Activated naive CD4-positive, alpha-beta T cell treated with Interleukin-2 at 50 U/mL for 16 hours (primary cell): ENCODE measurements at places on chromosomes 1 and 21.

DNA sequence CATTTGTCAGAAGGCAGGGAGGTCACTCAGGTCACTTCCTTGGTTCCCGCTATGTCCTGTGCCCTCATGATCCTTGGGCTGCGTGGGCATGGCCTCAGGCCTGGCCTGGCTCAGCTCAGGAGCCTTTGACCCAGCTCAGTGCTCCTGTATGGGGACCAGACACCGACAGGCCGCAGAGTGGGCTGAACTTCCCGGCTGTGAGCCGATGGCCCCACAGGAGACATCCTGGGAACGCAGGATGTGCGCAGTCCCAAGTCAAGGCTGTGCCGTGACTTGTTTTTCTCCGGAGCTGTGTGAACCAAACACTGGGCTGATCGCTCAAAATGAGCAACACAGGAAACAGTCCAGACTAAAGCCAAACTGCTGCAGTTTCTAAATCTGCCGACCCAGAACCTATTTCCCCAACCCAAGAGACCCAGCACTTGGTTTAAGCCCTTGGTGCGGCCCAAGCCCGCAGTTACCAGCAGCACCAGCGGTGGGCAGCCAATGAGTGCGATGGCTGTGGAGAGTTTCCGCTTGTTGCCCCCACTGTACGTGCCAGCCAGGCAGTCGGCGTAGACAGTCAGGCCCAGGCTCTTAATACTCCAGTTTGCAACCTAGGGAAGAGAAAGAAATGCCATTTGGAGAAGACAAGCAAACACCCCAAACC, 92.3 kb upstream of the GCLM start:
- DNase-seq = no peak

- DNase-seq = no peak
Observed at GRCh38 chr21:33020558-33021100, 5.1 kb upstream of the OLIG2 start.

DNA sequence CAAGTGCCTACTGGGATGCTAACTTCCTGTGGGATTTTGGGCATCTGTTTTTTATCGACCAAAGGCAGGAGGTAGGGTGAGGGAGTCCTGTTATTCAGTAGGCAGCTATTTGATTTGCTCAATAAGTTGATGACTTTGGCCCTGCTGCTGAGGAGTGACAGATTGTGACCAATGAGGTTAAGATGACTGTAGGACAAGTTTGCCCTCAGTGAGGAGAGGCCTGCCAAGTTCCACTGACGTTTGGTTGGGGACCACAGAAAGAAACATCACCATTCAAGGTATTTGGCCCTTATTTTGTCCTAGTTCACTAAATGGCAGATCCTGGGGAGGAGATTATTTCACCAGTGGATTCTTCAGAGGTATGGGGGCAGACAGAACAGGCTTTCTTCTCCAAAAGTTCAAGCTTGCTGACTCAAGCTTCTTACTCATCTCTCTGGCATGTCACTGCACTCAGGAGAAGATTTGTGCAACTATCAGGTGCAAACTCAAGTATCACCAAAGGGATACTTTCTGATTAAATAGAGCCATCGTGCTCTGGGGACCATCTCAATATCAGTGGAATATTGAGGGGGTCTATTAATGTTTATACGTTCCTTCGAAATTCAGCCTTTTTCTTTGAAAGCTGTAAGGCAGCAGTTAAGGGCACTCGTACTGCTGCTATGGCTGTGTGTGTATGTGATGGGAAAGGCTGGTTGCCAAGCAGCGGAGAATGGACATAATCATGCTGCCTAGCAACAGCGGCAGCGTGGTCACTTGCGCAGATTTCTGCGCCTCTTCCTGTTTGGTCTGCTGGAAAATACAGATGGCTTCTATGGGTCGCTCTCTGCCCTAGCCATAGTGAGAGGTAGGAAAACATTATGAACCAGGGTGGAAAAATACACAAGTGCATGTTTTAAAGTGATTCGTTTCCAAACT, 78.7 kb downstream of the PBX1 start:
- no peak for DNase-seq

DNA sequence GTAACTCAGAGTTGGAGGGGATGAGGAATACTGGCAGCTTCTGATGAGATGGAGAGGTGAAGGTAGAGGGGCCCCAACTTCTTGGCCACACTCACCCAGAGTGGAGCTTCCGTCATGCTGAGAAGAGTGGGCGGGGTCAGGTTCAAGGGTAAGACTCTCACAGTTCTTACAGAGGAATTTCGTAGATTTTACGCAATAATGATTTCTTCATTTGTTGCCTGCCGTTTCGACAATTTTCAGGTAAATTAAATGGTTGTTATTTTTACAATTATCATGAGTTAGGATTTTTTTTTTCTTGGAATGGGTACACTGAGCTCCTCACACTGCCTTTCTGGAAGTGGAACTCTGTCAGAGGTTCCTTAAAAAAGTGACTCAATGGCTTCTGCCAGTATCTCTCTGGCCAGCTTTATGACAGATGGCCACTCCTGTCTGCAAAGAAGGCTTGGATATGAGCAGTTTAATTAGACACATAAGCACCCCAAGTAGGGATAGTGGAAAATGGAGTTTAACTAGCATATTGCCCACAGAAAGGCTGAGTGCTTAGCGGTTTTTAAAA, 13.8 kb upstream of the NLRP3 start:
- no peak for DNase-seq

DNA sequence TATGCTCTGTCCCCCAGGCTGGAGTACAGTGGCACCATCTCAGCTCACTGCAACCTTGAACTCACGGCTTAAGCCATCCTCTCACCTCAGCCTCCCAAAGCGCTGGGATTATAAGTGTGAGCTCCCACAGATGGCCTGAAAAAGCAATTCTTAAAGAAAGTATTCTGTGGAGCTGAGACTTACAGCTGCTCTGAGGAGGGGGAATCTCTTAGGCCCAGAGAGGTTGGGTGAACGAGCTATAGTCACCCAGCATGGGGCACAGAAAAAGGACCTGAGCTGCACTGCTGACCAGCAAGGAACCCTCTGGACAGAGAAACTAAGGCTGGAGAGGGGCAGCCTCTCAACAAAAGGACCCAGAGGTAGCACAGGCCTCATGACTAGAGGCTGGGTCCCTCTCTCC, 1.3 kb downstream of the PAQR7 start:
- no peak for DNase-seq

DNA sequence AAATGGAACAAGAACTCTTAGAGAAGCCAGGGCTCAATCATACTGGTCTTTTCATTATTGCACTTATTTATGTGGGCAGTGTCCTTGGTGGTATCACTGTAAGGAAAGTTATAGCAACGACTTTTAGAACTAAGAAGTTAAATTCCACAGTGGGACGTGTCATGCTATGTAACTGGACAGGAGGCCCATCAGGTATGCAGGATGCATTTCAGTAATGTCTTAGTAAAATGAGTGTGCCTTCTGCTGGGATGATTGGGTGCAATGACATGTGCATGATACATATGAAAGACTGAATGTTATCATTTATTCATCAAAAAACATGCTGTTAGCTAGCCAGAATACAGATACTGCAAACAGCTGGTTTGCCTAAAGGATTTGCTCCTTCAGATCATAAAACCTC, 6.9 kb upstream of the ATP1B1 start:
- DNase-seq = no peak

GRCh38 chr1:1291548-1292441, 11.6 kb downstream of the SCNN1D start:
- peak; percentile 73 for DNase-seq

DNA sequence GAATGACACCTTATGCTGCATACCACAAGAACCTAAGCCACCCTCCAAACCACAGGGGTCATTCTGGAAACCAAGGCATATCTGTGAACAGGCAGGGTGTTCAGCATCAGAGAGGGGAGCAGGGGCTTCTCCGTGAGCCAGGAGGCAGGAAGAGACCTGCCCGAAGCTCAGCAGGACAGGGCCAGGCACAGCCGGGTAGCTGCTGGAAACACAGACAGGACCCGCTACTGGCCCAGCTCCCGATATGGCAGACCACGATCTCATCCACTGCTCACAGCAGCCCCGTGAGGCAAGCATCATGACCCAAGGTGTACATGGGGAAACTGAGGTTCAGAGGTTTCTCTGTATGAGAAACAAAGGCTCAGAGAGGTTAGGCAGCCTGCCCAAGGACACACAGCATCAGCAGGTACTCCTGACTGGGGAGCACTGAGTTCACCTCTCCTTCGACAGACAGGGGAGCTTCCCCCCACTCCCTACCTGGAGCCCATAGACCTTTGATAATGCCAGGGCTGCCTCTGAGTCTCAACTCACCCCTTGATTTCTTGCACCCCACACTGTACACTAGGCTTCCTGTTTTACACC, 317.7 kb downstream of the MATN1 start:
- DNase-seq = no peak

GRCh38 chr1:236957235-236957634, 47.0 kb downstream of the MT1HL1 start:
- no peak for DNase-seq

- DNase-seq = no peak
Observed at GRCh38 chr1:48808496-48808895, 31.8 kb upstream of the BEND5 start.

GRCh38 chr1:68116643-68117235, 66.3 kb upstream of the DIRAS3 start:
- peak; percentile 29 for DNase-seq

GRCh38 chr1:218346391-218347204, 1.5 kb downstream of the TGFB2 start:
- DNase-seq = peak; percentile 6

GRCh38 chr1:190277107-190277506, 200.6 kb downstream of the BRINP3 start:
- no peak for DNase-seq

GRCh38 chr1:102472520-102472919, 475.8 kb upstream of the OLFM3 start:
- DNase-seq = no peak

- DNase-seq = peak; percentile 45
Observed at GRCh38 chr1:2554621-2555387, 1.4 kb upstream of the TNFRSF14 start.

DNA sequence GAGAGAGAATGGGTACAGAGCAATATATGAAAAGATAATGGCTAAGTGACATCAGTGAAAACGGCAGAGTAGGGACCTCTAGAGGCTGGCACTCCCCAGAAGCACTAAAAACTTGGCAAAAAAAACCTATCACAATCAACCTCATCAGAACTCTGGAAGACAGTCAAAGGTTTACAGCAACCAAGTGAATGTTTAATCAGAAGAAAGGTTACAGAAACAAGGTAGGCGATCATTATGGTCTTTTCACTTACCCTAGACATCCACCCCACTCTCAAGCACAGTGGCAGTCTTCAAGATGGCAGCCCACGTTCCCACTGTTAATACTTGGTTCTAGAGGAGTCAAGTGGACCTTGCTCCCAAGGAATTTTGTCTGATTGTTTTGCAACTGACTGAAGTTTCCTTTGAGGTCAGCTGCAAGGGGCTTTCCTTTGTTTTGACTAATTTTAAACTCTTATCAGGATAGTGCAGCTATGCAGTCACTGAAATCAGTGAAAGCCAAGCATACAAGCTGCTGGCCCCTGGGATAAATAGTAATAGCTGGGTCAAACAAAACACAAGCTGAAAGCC, 7.2 kb downstream of the KIFAP3 start:
- no peak for DNase-seq

DNA sequence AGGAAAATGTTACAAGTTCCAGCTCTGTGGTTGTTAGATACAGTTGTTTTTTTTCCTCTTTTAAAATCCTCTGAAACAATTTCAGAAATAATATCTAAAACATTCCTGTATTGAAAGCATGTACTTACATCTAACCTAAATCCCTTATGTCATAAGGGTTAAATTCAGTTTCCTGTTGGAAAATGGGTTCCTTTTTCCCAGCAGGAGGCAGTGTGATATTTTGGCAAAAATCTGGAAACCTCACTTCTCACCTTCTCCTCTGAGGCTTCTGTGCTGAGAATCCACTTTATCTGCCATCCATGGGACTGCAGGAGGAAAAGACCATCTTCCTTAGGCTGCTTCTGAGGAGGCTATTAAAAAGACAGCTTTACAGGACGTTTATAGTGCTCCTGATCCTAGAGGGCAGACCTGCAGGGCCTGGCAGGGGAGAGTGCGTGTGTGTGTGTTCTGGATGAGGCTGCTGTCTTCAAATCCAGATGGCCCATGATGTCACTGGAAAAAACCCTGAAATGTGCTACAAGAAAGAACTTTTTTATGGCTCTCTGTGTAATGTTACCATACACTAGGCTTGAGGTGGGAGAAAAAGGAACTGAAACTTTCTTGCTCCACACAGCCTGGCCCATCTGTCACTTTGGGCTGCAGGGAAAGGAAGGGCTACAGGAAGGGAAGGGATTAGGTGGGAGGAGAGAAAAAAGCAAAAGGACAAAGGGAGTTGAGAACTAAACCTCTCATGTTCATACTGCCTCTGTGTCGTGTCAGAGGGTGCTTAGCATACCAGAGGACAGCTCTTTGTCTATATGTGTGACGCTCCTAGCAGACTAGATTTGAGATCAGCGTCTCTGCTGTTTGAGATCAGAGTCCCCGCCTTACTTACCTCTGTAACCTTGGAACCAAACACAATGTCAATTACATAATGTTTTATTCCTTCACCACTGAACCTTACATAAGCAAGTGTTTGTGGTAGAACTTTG, 379.2 kb upstream of the SPAG17 start:
- DNase-seq = no peak

DNA sequence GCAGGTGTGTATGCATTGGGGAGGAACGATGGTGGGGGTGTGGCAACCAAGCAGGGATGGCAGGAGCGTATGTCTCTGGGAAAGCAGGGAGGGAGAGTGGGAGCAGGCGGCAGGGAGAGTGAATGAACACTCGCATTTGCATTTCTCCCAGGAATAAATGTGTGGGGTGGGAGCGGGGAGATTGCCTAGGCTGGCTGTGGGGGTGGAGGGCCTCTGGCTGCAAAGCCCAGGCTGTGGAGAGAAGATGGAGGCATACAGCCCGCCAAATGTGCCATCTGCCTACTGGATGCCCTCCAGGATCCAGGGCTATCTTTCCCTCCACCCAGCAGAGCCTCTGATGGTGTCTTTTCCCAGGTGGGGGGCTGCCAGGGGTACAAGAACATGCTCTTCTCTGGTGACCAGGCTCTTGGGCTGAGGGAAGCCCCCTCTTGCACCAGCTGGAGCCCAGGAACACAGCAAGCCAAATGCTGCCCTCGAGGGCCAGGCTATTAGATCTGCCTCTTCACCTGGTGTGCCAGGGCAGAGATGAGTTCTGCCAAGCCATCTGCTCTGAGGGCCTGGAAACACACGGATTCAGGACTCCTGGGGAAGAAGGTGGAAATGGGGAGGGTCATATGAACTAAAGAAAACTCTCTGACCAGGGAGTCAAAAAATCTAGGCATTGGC, 1.7 kb upstream of the OPTC start:
- no peak for DNase-seq

- DNase-seq = no peak
Observed at GRCh38 chr1:85628791-85629531, 48.4 kb downstream of the CCN1 start.

DNA sequence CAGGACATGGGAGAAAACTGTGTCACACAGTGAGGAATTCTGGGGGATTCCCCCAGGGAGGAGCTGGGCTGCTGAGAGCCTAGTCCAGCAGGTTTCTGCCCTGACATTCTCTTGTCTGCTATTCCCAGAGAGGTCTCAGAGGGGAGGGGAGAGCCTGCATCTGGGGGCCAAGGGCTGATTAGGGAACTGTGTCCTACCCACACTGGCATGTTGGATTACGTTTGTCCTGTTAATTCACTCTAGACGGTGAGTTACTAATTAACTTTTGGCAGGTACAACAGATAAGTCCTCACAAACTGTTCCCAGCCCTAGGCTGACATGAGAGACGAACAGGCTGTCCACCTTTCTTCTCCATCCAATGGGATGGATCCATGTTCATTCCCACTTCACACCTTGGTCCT, 2.6 kb upstream of the SH3BGRL3 start:
- DNase-seq = no peak

GRCh38 chr1:205245096-205245495, 17.4 kb downstream of the TMCC2 start:
- DNase-seq = no peak
